ENCODE measurements at places on chromosomes 2 and 18.

DNA sequence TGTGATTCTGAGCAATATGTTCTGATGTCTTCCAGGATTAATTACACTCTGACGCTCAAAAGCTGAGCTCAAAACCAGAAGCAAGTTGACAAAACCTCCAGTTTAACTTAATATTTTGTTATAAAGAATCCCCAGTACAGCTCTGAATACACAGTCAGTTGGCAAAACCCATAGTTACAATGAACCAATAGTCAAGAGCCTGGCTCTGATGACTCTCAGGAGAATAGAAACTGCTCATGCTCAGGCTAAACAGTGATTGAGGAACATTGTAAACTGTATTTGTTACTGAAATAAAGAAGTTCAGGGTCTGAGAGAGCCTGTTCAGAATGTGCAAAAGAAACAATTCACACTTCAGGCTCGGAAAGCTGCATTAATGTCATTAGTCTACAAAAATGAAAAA is 1565.9 kb downstream of the SUCLG1 start:
- DNase-seq = no peak

- DNase-seq = no peak
Observed at GRCh38 chr2:202604699-202605098, 30.1 kb upstream of the FAM117B start.

GRCh38 chr2:41197781-41198180 is 745.9 kb upstream of the SLC8A1 start:
- no peak for DNase-seq

GRCh38 chr2:197248001-197248401 is 62.6 kb downstream of the ANKRD44 start:
- no peak for DNase-seq

GRCh38 chr18:63480915-63481314 is 4.2 kb downstream of the SERPINB5 start:
- no peak for DNase-seq

DNA sequence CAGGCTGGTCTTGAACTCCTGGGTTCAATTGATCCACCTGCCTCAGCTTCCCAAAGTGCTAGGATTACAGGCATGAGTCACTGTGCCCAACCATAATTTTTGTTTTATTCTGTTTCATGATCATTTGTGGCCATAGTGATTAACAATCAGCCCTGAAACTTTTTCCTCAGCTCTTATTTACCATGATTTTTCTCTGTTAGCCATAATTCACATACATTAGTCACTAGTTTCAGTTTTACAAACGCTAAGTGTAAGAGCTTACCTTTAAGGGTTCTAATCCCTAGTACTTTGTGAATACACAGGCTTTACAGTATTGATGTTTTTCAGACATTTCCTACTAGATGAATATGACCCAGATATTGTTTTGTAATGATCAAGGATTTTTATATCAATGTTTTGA is 216.1 kb downstream of the DPP4 start:
- DNase-seq = no peak

DNA sequence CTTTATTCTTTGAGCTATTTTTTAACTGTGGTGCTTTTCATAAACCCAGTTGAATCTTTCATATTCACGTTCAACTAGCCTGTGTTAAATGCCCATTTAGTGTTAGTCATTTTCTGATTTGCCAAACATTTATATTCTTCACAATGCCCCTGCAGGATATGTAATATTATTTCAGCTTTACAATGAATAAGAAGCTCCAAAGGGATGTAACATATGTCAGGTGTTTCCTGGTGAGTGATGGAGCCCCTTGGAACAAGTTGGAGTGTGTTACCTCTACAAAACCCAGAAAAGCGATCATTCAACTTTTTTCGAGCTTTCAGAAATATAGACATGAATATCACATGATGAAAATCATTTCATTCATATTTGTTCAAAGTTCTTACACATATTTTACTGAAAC is 471.0 kb upstream of the CDH2 start:
- no peak for DNase-seq

GRCh38 chr2:28704621-28705020 is 47.0 kb upstream of the PPP1CB start:
- no peak for DNase-seq

GRCh38 chr2:61423714-61424113 is 47.2 kb downstream of the USP34 start:
- DNase-seq = no peak

- DNase-seq = no peak
Observed at GRCh38 chr2:59073286-59073685, 832.2 kb upstream of the FANCL start.

GRCh38 chr2:197197895-197198311 is 112.7 kb downstream of the ANKRD44 start:
- DNase-seq = no peak

- DNase-seq = no peak
Observed at GRCh38 chr2:38390947-38391346, 13.9 kb upstream of the ATL2 start.

DNA sequence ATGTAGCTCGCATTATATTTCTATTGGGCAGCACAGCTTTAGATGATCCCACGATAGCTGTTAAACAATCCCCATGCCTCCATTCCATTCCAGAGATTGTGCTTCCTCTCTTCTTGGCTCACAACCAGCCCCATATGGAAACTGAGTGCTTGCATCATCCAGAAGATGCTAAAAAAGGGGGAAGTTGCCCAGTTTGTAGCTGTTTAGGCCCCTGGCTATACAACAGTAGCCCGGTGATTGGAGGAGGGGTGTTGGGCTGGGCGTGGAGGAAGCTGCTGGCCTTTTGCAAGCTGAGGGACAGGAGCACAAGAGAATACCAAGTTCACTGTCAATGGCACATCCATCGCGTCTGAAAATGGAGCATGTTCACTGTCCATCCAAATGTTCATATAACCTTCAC is 360.2 kb downstream of the ALK start:
- no peak for DNase-seq

GRCh38 chr2:113979191-113980128 is 89.6 kb downstream of the ACTR3 start:
- no peak for DNase-seq

DNA sequence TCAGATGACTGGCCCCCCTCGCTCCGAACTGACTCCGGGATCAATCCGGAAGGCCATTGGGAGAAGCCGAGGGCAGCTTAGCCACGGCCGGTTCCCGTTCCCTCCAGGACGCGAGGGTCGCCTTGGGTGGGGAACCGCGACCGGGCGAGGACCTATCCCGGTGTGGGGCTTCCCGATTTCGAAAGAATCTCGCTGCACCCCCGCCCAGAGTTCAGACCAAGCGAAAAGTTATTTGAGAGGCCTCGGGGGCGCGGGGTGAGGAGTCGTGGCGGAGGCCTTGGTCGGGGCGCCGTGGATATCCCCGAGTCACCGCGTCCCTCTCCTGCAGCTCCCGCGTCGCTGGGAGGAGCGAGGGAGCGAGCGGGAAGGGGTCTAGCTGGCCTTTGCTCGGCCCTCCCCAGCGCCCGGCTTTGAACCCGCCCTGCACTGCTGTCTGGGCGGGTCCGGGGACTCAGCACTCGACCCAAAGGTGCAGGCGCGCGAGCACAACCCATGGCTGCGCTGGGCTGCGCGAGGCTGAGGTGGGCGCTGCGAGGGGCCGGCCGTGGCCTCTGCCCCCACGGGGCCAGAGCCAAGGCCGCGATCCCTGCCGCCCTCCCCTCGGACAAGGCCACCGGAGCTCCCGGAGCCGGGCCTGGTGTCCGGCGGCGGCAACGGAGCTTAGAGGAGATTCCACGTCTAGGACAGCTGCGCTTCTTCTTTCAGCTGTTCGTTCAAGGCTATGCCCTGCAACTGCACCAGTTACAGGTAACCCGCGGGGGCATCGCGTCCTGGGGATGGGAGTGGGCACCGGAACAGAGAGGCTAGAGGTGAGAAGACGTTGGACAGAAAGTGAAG is at the start of gene CYP27A1:
Gene CYP27A1, plus strand, starts transcription at position 457 of the 837 bp plus-strand sequence. Its CDS starts 36 bp downstream, at position 493.
- DNase-seq = peak; percentile 56

- DNase-seq = peak; percentile 77
Observed at GRCh38 chr2:69154106-69154505, 141.1 kb downstream of the ANTXR1 start.

- DNase-seq = no peak
Observed at GRCh38 chr2:185012643-185013042, 414.3 kb downstream of the ZNF804A start.

- DNase-seq = no peak
Observed at GRCh38 chr2:53429901-53430300, 337.7 kb upstream of the CHAC2 start.
